ENCODE measurements at places on chromosomes 11 and 22.

- no peak for DNase-seq
Measured at GRCh38 chr11:110988671-110989070, 256.9 kb upstream of the POU2AF2 start.

GRCh38 chr11:69413015-69413801 is 68.3 kb upstream of the LINC01488 start:
- no peak for DNase-seq

GRCh38 chr11:36792996-36793914 is 195.2 kb upstream of the RAG2 start:
- DNase-seq: peak; percentile 21

GRCh38 chr11:7414973-7415817 is 70.1 kb upstream of the OLFML1 start:
- no peak for DNase-seq

DNA sequence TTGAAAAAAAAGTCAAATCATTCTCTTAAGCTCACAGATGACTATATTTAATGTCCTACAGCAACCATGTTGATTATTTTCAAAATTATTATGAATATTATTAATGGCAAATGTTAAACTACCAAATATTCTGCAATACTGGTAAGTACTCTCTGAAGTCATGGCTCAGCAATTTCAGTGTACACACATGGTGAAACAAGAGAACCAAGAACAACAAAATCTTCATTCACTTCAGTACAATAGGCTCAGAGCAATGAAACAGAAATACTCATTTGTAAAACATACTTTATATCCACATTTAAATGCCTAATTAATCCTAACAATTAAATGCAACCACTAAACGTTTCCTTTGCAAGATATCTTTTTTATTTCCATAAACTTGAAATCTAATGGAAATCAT is 347.2 kb downstream of the TTC28 start:
- DNase-seq: no peak

DNA sequence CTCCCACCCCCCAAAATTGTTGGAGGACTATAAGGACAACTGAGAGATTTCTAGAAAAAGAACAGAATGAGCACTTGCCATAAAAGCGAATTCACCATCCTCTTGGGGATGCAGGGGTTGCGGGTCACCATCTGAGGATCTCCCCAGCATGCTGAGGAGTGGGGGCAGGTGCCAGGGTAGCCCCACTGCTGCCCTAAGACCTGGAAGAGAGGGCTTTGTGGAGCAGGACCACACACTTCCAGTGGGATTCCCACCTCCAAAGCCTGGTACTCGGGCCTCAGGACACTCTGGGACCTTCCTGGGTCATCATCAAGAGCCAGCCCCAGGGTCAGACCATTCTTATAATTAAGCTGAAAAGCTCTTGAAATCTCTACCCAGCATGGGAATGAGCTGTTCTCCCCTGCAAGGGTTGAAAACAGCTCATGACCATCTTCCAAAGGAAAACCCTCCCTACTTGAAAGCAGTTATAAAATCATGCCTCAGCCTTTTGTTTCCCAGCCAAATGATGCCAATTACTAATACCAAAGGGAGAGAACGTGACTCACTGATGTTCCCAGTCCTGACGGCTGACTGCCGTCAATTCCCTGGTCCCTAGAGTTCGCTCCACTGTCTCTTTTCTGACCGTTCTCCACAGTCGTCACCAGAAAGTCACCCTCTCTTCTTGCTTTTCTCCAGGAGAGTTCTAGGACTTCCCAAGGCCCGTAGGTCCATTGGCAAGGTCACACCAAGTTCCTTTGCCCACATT is 76.8 kb upstream of the CREB3L1 start:
- DNase-seq: no peak

GRCh38 chr22:18095101-18095805 is 15.4 kb upstream of the TUBA8 start:
- DNase-seq: no peak

All from cardiac muscle cell (in vitro differentiated cells and primary cell).